ENCODE measurements at places on chromosomes 2 and 18.

- no peak for DNase-seq
Measured at GRCh38 chr2:205107810-205108209, 562.5 kb downstream of the PARD3B start.

DNA sequence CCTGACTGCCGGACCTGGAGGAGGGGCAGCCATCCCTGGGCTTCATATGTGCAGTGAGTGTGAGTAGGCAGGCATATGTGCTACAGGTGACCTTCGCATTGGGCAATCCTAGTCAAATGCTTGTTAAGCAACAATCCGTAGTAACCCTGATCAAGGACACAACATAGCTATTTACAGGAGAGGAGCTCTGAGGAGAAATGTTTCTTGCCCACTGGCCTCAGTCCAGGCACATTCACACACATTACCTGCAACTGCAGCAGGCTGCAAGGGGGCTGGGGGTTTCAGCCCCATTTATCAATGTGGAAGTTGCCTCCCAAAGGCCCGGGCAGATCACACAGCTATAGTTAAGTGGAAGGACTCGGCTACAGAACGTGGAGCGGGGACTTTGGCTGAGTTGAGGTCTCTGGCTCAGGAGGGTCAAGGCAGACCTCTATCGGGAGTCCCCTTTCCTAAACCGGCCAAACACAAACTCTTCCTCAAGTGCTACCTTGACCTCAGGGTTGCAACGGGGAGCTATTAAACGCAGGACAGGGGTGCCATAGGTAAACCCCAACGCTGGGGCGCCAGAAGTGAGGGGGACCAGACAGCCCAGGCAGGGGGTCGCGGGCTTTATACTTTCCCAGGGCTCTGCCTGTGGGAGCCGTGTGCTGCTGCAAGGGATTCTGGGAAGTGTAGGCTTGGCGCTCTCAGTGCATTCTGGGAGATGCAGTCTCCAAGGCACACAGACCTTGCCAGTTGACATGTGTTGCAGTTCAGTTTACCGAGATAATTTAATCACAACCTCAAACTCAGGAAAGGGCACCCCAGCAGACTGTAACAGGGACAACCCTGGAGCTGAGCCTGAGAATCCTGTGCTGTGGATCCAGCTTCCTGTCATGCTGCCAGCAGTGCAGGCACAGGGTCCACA, 9.4 kb downstream of the KHK start:
- no peak for DNase-seq

DNA sequence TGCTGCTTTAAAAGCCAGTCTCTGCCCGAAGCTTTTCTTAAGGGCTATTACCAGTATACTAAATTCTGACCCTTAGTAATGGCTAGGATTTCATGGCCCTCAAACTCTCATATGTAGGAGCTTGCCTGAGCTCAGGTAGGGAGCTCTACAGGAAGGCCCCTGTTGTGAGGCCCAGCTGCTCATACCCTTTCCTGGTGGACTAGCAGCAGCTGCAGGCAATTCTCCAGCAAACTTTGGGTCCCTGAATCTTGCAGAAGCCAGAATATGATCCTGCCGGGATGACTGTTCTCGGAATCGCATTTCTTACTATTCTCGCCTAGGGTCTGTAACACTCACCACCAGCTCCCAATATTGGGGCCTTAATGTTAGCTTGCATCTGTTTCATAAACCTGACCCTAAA, 106.4 kb upstream of the SERTAD2 start:
- no peak for DNase-seq

DNA sequence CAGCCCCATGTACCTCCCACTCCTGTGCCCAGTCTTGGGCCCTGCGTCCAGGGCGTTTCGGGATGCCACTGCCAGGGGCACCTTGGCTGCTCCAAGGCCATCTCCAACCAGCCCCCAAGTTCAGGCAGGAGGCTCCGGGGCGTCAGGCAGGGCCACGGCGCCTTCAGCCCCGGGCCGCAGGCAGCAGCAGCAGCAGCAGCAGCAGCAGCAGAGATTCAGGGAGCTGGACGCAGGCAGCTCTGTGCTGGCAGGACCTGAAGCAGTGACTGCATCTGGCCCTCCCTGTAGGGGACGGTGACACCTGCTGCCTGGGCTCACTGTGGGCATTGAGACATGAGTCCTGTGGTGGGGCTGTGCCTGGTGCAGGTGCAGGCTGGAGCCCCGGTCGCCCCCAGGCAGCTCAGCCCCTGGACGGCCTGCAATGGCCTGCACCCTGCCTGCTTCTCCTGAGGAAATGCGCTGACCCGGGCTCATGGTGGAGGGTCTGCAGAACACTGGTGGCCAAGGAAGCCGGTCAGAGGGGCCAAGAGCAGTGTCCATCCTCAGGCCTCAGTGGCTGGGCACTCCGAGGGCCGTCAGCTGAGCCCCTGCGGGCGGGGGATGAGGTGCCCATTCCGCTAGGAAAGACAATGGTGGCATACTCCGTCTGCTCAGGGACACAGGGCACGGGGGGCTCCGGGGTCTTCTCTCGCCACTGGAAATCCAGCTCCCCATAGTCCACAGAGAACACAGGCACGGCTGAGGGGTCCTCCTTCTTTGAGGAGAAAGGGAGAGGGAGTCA, 8.0 kb downstream of the PDCD1 start:
- DNase-seq = no peak

- no peak for DNase-seq
Measured at GRCh38 chr2:7681881-7682461, 764.8 kb downstream of the RNF144A start.

GRCh38 chr2:72895759-72896281, 8.6 kb downstream of the SPR start:
- DNase-seq = no peak

Data from effector CD8-positive, alpha-beta T cell (primary cell).